ENCODE measurements at places on chromosomes 11 and 22.

DNA sequence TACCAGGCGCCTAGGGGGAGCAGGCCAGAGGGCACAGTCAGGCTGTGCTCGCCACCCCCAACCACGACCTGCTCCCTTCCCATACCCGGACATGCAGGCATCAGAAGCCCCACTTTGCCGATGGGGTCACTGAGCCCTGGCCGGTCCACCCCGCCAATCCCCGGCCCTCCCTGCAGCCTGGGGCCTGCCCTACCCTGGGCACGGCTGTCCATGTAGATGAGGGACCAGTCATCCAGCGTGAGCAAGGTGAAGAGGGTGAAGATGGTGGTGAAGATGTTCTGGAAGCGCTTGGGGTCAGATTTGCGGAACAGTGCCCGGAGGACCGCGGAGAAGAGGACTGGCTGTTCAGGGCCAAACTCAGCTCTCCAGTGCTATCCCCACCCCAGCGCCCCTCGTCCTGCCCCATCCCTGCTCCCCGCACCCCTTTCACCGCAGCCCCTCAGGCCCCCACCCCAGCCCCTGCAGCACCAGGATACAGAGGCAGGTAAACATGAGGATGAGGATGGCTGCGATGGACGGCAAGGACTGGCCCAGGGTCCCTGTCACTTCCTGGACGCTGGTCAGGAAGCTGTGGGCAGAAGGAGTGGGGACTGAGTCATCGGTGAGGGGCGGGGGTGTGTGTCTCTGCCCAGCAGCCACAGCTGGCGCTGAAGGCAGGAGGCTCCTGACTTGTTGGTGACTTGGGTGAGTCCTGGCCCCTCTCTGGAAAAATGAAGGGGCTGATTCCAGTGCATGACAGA is 5.5 kb downstream of the CATSPER1 start:
- no peak for DNase-seq

DNA sequence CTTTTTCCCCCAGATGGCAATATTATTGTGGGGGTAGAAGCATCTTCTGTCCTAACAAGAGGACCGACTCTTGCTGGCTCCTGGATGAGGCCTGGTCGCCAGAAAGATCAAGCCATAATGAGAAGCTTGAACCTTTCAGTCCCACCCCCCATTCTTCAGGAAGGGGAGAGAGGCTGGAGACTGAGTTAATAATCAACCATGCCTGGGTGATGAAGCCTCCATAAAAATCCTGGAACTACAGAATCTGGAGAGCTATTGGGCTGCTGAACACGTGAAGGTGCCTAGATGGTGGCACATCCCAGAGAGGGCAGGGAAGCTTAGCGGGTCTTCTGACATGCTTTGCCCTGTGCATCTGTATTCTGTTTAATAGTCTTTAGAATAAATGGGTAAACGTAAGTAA is 16.3 kb downstream of the AP5B1 start:
- DNase-seq, result no peak

- no peak for DNase-seq
Measured at GRCh38 chr22:17241576-17242330, 22.5 kb upstream of the ADA2 start.

DNA sequence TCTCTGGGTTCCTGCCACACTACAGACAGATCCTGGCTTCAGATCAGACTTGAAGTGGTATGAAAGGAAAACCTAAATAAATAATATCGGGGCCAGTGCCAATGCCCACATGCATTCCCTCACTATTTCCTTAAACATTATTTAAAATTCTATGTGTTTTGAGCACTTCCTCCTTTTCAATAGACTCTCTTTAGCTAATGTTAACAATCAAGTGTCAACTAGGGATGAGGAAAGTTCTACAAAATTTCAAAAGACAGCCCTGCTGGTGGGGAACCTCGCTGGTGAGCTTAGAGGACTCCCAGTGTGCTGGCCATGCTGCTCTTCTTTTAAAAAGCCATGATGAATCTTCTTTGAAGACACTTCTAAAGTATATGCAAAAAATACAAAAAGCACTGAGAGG is 87.5 kb downstream of the ENTHD1 start:
- no peak for DNase-seq

DNA sequence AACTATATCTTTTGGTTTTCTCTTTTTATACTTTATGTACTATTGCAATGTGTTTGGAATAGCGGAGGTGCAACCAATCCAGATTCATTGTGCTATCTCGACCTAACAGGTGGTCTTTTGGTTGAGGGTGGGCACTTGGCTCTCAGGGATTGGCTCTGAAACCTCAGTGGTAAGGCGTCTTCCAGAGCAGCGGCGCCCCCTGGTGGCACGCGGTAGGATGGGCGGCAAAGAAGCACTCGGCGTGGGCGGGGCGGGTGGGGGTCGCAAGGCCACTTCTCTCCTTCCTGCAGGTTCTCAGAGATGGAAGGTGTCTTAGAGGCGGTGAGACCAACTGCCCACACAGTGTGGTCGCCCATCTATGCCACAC is 19.2 kb upstream of the PLET1 start:
- DNase-seq, result peak; percentile 85

DNA sequence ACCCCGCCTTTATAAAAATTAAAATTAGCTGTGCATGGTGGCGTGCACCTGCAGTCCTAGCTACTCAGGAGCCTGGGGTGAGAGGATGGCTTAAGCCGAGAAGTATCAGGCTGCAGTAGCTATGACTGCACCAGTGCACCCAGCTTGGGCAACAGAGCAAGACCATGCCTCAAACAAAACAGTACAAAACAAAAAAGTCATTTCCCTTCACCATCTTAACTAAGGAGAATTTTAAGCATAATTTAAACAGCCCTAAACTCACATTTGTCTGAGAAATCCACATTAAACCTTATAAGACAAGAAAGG is 23.3 kb upstream of the TFIP11 start:
- DNase-seq, result no peak

DNA sequence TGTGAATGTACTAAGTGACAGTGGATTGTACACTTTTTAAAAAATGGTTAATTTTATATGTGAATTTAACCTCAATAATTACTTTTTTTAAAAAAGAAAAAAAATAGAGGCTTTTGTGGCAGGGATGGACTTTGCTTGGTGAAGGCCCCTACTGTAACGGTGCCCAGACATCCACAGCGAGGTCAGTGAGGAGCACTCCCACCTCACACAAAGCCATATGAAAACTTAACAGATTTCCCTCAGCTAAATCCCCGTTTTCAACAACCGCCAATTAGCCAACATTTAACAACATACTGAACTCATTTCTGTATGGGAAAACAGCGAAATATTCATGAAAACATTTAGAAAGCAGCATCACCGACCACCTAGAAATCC is 642 bp upstream of the C11orf58 start:
- no peak for DNase-seq

DNA sequence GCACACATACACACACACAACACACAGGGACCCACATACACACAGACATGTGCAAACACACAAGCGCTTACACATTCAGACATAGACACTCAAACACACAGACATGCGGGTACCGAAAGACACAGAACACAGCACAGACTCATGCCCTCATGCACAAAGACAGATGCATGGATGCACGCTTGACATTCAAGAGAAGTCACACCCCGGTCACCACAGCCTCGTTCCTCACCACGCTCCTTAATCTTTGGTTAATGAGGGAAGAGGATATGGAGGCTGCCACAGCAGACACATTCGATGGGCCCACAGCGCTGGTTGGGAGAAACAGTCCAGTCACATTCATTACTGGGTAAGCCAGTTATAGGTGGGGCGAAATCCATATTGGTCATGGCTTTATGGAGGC is 51.9 kb upstream of the EIF3D start:
- no peak for DNase-seq

DNA sequence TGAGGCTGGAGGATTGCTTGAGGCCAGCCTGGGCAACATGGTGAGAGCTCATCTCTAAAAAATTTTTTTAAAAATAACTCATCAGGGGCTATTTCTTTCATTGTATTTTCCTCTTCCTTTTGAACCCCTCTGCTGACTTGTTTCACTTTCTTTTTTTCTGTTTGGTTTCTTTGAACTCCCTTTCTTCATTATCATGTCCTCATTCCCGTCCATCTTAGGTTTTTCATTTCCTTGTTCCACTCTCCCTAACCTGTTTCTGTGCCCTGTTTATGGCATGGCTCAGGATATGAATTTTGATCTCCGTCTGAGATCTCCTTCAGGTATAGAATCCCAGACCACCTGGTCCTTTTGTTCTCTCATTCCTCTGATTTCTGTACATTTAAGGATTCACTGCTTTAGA is 12.5 kb downstream of the MARK2 start:
- no peak for DNase-seq

- no peak for DNase-seq
Measured at GRCh38 chr22:50148991-50149721, 21.4 kb upstream of the PANX2 start.

- no peak for DNase-seq
Measured at GRCh38 chr11:131865860-131866259, 495.4 kb downstream of the NTM start.

DNA sequence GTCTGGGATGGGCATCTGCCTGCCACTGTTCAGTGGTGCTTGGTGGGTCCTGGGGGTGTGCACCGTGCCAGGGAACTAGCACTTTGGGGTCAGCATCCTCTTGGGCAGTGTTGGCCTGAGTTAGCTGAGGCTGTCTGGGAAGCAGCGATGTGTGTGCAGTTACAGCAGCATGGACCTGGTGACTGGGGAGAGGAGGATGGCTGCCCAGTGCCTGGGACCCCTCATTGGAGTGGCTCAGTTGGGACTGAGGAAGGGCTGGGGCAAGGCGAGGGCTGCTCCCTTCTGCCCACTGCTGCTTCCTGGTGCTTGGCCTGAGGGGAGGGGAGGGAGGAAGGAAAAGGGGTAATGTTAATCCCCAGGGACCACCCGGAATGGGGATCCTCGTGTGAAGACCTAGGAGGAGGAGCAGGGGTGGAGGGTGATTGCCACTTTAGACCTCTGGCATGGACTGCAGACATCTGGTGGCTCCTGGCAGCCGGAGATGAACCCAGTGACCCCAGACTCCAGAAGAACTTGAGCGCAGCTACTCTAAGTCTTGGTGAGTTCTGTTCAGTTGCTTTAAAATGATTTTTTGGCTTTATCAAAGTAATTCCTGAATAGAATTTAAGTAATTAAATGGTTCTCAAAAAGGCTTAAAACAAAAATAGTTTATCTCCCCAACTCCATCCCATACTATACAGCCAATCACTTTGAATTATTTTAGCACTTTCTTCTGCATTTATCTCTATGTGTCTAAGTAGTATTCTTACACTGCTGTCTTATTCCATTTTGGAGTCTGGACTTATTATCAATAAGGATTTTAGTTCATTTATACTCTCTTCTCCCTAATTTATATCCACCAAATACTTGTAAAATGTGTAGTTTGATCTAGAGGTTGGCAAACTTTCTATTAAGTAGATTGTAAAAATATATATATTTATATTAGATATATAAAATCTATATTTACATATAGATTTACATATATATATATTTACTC is 15.4 kb upstream of the TMEM191C start:
- no peak for DNase-seq

- no peak for DNase-seq
Measured at GRCh38 chr22:40302149-40302548, 44.2 kb upstream of the ADSL start.

GRCh38 chr11:72202571-72202970 is 10.6 kb downstream of the FOLR1 start:
- DNase-seq, result peak; percentile 22

DNA sequence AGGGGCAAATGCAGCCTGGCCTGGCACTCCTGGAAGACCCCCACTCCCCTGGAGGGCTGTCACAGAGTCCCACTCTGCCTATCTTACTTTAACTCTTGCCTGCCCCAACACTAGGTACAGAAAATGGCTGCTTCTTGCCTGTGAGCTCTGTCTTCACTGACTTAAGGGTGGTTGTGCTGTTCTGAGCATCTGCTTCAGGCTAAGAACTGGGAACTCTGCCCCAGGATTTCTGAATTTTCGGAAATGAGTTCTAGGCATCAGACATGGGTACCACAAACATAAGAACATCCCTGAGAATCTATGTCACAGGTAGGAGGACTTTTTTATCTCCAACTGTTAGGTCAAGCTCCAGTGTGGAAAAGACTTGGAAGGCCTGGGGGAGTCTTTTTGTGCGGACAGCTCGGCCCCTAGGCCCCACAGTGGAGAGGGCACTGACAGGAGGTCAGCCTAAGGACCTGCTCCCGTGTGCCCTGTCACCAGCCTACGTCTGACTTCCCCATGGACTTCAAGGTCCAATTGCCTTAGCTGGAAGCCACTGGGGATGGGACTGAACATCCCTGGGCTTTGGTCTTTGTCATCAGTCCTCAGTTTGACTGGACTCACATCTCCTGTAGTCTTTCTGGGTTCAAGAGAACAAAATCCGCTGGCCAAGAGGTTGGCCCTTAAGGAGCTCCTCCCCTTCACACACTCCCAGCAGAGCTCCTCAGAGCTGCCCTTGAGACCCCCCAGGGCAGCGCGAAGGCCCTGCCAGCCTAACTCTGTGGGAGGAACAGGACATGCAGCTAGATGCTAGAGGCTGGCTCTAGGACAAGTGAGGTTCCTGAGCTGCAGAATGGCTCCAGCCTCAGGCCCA is 31.9 kb downstream of the PPP2R1B start:
- DNase-seq, result no peak

GRCh38 chr11:7637447-7638157 is 35.7 kb downstream of the CYB5R2 start:
- no peak for DNase-seq

- DNase-seq, result no peak
Measured at GRCh38 chr11:45901626-45902025, 5.4 kb downstream of the FREY1 start.

- no peak for DNase-seq
Measured at GRCh38 chr11:72869831-72870230, 55.6 kb downstream of the ATG16L2 start.

DNA sequence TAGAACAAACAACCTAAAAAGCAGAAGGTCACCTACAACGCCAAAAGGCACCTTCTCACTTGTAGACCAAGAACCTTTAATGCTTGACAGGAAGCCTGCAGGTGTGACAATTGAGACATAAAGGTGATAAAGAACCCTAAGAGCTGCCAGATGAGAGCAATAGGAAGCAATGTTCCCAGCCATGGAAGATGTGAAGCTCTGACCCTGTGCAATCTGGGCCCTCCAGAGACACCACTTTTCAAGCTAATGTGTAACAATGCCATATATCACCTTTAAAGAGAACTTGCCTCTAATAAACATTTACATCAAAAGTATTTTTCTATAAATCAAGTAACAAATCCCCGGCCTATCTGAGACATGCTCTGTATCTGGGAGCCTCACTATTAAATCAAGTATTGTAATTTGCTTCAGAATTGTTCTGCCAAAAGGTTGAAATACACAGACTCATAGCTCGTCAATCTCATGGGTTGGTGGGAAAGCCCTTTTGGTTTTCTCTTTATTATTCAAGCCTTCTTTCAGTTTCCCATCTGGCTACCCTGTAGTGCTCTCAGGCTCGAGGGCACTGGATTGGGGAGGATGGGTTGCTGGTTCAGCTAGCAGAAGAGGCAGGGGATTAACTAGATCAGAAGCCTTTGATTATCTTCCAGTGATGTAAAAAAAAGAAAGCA is 368.9 kb downstream of the BUD13 start:
- no peak for DNase-seq

DNA sequence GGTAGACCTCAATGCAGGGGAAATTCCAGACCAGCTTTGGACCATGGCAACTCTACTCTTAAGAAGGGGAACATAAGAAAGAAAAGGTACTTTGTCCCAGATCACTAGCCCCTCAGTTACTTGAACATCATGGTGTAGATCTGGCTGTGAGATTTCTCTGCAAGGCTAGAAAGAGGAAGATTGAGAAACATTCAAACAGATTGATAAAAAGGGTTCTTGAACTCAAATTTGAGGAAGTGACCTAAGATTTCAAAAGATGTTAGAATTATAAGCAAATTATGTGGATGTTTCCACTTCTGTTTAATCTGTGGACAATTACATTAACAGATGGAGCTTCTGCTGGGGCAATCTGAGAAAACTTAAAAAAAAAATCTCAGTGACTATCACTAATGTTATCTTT is 21.8 kb upstream of the UPB1 start:
- no peak for DNase-seq

- DNase-seq, result no peak
Measured at GRCh38 chr11:69816671-69817070, 2.5 kb downstream of the FGF3 start.

Measured in Caco-2 (cell line).